ENCODE measurements at places on chromosomes 7 and 10.

- no peak for DNase-seq
Observed at GRCh38 chr7:121752706-121753105, 120.3 kb upstream of the PTPRZ1 start.

- no peak for DNase-seq
Observed at GRCh38 chr7:48035967-48036478, 680 bp downstream of the C7orf57 start.

DNA sequence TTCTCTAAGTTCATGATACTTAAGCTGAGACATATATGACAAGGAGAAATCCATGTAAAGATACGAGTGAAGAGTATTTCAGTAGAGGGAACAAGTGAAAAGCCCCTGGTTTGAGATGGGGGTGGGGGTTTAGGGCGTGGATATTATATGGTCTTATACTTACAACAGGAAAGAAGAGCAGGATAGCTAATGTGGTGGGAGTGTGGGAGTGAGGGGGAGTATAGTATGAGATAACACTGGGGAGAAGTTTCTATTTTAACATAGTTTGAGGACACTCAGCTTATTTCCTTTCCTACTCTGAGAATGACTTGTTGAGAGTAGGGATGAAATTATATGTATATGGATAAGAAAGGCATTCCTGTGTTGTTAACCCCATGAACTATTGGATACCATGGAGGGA, 36.5 kb downstream of the MCU start:
- no peak for DNase-seq

DNA sequence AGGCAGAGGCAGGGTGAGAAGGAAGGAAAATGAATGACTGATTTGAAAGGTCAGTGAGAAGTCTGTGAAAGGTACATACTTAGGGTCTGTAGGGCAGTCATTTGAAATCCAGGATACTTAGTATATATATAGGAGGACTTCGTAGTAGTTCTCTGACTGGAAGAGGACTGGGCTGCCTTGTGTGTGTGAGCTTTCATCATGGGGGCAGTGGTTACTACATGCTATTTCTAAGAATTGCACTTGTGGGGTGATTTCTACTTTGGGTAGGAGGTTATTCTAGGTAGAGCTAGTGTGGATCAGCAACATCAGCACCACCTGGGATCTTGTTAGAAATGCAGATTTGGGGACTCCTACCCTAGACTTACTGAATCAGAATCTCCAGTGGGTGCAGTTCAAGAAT, 104.1 kb downstream of the AUTS2 start:
- no peak for DNase-seq

DNA sequence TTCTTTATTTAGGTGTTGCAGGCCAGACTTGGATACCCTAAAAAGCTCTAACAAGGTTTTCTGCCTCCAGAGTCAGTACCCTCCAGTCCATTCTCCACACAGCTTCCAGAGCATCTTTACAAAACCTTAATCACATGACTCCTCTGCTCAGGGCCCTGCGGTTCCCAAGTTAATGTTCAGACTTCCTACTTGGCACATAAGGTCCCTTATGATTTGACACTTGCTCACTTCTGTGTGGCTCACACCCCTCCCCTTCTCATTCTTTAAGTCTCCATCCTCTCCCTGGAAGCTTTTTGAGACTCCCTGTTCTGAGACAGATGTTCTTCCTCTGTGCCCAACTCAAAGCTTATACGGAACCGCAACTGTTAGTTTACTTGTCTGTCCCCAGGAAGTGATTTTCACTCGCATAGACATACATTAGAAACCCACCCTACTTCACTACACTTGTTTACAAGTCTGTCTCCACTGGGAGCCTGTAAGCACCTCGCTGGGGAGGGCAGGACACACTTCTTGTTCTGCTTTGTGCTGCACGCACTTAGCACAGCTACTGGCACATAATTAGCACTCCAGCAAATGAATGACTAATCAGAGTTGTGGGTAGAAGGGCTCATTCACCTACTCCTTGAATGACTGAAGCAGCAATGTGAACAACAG, 154.3 kb upstream of the LAMB4 start:
- no peak for DNase-seq

DNA sequence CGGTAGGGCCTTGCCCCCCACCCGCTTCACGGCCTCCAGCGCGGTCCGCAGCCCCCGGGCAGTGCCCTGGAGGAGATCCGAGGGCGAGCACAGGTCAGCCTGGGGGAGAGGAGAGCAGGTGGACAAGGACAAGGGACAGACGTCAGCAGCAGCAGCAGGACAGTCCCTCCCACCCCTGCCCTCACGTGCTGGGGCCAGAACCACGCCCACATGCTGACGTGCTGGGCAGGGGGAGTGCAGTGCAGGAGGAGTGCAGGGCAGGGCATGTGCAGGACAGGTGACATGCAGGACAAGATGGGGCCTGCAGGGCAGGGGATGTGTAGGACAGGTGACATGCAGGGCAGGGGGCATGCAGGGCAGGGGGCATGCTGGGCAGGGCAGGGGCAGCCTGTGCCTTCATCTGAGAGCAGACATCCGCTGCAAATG, 1.5 kb upstream of the SAP25 start:
- no peak for DNase-seq

- DNase-seq, result no peak
Observed at GRCh38 chr10:14491811-14492210, 161.1 kb upstream of the FRMD4A start.

DNA sequence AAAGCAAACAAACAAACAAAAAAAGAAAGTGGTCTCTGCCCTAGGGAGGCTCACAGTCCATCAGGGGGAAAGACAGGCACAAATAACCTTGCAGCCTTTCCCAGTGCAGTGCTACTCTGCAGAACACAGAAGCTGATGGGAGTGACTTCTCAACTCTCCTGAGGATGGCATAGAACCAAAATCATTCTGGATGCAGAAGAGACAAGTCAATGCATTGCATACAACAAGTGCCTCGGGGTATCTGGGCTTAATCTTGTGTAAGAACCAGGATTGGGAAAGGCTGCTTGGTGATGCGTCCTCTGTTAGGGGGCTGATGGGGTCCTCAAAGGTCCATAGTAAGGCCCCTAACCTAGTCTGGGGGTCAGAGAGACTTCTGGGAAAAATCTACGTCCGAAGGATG, 68.9 kb downstream of the NEURL1 start:
- DNase-seq, result no peak

DNA sequence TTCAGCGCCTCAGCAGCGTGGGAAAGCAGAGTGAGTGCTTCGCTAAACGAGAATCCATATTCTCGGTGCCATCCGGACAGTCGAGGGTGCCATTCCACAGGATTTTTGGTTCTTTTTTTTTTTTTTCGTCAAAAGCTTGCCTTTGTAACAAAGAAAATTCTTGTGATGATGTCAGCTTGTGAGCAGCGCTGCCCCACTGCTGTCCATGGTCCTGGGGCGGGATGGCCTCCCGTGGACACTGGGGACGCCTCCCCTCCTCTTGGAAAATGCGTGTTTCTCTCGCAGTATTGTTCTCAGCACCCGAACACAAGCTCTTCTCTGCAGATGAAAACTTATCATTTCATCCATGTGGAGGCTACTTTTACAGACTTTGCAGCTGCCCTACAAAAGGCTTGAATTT, 477.4 kb downstream of the TCERG1L start:
- no peak for DNase-seq

DNA sequence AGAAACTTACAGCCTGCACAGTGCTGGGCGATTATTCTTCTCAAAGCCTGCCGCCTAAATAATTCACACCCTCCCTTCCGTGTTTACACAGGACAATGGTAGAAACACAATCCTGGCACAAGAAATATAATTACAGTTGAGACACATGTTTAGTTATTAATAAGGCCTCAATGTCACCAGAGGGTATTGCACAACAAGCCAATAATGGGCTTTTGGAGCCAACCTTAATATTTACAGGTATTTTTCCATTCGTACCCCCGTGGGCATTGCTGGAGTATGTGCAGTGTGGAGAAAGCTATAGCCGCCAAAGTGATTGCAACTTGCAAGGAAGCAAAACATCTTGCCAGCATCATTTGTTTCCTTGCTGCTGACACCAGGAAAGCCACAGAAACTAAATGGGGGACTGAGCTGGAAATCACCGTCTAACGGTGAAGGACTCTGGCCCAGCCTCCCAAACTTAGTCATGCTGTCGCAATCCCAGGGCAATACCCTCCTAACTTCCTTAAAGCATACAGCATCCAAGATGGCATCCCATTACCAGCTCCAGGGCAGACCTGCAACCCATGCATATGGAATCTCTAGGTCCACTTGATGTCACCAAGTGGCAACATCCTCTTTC, 8.6 kb downstream of the CALN1 start:
- DNase-seq, result no peak

- no peak for DNase-seq
Observed at GRCh38 chr7:55060636-55061022, 41.8 kb downstream of the EGFR start.

- no peak for DNase-seq
Observed at GRCh38 chr7:43148161-43148731, 35.8 kb downstream of the HECW1 start.

DNA sequence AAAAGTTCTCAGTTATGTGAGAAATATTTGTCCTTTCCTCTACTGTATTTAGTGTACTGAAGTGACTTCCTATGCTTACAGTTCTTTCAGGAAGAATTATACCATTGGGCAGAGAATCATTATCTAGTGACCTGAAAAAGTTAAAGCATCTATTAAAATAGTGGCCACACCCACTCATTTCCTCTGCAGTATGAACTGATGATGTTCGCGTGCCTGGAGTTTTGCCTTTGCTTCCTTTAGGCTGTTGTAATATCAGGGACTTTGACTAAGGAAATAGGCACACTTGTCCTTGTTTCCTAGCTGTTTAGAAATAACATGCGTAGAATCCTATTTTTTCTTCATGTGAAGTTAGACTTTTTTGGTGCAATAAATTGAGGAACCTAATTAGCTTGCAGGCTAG, 100.7 kb downstream of the ZMYND11 start:
- DNase-seq, result no peak

GRCh38 chr10:124037784-124038183, 55.6 kb downstream of the CHST15 start:
- no peak for DNase-seq
